Right atrium auricular region (tissue), 2 donors: ENCODE measurements at places on chromosomes 11 and 22.

GRCh38 chr22:27201741-27202140 is 544.4 kb downstream of the MIAT start:
- DNase-seq: no peak

DNA sequence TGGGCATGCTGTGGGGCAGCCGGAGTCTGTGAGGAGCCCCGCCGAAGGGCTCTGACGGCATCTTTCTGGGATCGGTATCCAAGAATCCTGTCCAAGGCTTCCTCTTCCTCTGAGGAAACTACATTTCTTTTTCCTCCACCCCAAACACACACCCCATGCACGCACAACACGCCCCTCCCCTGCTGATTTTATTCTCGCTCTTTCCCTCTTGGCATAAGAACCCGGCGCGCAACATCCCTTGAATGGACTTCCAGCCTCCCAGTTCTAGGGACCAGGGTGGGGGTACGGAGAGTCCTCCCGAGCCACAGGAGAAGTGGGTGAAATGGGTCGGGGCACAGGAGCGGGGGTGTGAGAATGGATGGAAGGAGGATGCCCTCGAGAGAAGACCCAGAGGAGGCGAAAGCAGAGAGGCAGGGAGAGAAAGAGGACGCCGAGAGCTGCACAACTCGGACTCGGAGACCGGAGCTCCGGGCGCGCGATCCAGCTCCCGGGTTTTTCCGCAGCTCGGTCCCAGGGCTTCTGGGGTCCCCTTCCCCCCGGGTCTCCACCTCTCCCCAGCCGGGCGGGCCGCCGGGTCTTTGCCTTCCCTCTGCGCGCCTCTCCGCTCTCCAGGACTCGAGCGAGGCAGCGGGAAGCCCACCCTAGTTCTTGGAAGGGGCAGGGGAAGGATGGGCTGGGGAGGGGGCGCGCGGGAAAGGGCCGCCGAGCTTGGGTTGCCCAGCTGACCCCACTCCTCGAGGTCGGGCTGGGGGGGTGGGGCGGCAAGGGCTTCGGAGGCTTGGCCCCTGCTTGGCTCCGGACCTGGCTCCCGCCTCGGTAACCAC is 1.5 kb upstream of the LARGE1 start:
- peak; percentile 71 for DNase-seq

DNA sequence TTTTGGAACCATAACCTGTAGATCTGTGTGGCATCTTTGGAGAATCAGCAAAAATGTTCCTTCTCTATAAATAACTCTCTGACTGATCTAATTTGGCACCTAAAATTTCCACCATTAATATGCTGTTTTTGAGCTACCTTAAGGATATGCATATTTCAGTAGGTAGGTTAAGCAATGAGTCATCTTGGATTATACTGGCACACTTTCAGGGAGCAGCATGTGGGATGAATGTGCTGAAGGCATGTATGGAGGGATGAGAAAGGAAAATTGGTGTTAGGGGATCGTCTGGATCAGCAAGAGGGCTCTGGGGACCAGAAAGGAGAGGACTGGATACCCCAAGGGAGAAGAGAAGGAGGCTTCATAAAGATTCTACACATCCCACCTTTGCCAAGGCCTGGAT is 44.6 kb upstream of the ELF5 start:
- DNase-seq: no peak

GRCh38 chr22:35154937-35155387 is 89.0 kb downstream of the ISX start:
- DNase-seq: no peak

DNA sequence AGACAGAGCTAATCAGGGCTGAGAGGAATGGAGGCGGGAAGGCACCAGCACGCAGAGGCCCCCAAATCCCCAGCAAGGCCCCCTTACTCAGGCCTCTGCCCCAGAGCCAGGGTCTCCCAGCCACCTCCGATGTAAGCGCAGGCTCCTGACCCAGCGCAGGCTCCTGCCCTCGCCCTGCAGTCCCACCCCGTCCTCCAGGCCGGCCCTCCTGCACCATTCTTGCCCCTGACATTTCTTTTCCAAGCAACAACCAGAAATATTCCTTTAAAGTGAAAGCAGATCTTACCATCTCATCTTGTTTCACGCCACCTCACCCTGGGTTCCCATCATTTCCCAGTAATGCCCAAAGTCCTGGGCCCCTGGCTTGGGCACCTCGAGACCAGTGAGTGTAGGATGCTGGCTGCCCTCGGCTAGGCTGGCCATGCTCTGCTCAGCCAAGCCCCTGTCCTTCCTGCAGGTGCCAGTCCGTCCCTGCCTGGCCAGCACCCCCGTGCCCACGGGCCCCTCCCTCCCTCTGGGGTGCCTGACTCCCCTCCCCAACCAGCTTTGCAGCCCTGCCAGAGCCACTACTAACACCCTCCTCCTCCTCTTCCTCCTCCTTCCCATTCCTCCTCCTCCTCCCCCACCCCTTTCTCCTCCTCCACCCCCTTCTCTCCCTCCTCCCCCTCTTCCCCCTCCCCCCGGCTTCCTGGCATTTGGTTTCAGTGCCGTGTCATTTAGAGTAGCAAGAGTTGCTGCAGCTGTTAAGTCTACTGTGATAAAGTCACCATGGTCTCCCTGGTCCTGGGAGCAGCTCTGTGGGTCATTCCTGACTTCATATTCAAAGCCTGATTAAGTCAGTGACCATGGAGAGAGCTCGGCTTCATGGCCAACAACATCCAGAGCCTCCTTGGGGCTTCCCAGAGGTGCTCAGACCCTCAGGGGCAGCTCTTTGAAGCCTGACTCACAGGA is 78.7 kb downstream of the PIWIL3 start:
- DNase-seq: no peak

DNA sequence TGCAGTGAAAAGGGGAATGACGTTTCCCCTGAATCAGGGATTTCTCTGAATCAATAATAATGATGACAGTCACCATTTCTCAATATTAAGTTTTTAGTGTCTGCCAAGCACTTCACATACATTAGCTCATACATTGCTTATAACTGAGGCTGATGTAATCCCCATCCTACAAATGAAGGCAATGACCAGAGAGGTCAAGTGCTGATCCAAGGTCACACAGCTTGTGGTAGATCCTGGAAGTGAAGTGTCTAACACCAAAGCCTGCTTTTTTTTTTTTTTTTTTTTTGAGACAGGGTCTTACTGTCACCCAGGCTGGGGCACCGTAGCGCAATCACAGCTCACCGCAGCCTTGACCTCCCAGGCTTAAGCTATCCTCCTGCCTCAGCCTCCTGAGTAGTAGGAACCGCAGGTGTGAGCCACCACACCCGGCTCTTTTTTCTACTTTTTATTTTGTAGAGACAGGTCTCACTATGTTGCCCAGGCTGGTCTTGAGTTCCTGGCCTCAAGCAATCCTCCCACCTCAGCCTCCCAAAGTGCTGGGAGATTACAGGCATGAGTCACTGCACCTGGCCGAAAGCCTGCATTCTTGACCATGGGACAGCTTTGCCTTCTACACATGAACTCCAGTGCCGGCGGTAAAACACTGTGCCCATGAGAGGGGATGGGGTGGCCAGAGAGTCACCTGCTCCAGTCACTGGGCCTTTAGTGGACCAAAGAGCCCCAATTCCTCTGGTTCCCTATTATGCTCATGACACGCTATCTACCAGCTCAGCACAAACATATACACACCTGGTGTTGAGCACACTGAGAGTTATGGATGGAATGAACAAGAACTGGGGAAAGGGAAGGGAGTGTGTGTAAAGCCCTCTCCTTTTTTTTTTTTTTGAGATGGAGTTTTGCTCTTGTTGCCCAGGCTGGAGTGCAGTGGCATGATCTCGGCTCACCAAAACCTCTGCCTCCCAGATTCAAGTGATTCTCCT is 17.4 kb downstream of the ARHGAP1 start:
- no peak for DNase-seq

DNA sequence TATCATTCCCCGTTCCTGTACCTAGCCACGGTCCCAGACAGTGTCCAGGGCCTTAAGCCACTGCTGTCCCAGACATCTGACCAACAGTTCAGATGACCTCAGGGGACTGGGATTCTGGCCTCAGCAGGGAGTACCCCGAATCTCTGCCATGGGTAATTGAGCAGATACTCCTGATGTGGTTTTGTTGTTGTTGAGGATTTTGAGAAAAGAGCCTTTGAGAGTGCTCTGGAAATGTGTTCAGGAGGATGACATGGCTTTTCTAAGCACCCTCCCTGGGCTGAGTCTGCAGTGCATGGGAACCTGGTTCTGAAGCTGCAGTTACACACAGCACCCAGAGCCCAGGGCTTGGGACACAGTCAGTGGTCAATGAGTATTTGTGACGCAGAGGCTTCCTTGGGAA is 30.4 kb downstream of the ADAMTS15 start:
- DNase-seq: no peak

GRCh38 chr11:16157327-16157726 is 199.0 kb downstream of the SOX6 start:
- DNase-seq: no peak

DNA sequence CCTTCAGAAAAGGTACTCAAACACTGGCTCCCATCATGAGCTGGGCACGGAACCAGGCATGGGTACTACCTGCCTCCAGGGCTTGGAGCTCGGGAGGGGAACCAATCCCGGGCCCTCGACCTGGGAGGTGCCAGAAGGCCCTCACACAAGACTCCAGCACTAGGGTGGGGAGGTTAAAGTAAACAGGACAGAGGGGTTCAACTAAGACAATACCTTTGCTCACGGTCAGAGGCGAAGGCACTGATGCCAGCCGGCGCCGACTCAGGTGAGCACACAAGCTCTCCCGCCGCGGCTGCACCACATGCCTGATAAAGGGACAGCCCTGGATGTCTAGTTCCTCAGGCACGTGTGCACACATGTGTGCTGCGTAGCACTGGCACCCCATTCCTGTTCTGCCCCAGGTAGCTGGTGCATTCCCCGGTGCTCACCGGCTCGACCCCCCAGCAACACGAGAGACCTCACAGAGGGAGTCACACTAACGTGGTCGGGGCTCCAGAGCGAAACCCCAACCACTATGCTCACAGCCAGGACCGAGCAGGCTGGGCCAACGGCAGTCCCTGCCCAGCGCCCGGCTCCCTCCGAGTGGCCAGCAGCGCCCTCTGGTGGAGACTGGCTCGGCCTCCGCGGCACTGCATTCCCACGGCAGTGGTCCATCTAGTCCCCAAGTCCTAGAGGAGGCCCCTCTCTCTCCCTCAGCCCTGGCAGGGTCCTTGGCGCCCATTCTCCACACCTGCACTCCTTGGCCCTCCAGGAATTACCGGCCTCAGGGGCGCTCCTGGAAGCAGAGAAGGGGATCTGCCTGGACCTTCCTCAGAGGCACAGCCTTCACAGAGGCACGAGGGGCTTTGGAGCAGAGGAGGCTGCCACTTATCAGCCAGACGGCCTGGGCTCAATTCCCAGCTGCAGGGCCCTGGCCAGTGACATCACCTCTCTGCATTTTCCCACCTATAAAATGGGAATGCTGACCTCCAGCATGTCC is 28.8 kb upstream of the MOB2 start:
- peak; percentile 81 for DNase-seq

DNA sequence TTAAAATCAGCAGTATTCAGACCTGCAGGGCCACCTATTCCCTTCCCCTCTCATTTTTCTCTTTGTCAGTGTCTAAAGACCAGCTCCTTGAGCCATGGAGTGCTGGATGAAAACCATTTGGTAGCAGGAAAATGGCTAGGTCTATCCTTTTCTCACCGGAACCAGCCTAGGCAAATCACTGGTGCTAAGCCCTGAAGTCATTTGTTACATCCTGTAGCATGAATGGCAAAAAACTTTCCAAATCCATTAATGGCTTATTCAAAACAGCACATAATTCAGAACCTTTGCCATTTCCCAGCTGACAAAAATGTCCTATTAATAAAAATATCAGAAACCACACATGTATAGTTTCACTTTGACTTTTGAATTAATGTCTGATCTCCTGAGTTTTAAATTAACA is 209.5 kb upstream of the E2F8 start:
- DNase-seq: no peak

DNA sequence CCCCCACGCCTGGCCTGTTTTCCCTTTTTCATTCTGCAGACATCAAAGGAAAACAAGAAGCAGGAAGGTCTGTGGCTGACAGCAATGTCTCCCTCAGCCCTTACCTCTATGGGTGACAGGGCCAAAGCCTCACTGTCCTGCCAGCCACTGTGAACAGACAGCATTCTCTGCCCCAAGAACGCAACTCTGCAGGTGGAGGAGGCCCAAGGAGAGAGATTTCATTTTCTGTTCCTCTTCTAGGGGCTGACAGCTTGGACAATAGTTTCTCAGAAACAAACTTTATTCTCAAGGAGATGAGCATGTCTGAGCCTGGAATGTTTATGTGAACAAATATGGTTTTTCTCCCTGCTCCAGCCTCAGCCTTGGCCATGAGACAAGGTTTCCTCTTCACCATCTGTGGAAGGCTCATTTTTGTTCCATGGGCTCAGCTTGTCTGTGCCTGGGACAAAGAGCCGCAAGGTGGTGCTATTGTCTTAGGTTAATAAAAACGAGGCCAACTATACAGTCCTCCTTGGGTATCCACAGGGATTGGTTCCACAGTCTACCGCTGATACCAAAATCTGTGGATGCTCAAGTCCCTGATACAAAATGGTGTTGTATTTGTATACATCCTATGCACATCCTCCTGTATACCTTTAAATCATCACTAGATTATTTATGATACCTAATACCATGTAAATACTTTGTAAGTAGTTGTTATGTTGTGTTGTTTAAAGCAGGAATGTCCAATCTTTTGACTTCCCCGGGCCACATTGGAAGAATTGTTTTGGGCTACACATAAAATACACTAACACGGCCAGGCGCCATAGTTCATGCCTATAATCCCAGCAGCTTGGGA is 5.8 kb downstream of the PIWIL3 start:
- DNase-seq: peak; percentile 64

GRCh38 chr22:19987394-19988306 is 29.0 kb downstream of the ARVCF start:
- DNase-seq: no peak

DNA sequence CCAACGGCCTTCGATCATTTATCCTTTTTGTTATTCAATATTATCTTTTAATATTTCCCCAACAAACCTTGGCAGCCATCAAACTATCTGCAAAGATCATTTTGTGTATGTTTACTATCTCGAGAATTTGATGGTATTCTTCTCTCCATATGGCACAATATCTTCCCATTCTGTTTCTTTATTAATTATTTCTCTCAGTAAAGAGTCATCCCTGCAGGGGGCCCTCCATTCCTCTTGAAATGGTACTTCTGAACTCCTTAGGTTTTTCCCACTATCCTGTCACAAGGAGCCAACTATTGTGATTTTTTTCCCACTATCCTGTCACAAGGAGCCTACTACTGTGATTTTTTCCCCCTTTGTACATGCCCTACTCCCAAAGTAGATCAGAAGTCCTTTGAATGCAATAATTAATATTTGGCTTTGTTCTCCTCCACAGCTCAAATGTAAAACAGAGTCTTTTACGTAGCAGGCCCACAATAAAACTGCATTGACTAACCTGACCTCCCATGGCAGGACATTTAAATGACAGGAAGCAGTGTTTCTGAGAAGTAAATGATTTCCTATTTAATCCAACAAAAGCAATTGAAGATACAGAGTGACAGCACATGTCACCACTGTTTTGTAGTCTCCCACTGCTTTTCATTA is 43.3 kb downstream of the PDGFD start:
- no peak for DNase-seq
